Islet precursor cell (in vitro differentiated cells): ENCODE measurements at places on chromosomes 13 and 19.

DNA sequence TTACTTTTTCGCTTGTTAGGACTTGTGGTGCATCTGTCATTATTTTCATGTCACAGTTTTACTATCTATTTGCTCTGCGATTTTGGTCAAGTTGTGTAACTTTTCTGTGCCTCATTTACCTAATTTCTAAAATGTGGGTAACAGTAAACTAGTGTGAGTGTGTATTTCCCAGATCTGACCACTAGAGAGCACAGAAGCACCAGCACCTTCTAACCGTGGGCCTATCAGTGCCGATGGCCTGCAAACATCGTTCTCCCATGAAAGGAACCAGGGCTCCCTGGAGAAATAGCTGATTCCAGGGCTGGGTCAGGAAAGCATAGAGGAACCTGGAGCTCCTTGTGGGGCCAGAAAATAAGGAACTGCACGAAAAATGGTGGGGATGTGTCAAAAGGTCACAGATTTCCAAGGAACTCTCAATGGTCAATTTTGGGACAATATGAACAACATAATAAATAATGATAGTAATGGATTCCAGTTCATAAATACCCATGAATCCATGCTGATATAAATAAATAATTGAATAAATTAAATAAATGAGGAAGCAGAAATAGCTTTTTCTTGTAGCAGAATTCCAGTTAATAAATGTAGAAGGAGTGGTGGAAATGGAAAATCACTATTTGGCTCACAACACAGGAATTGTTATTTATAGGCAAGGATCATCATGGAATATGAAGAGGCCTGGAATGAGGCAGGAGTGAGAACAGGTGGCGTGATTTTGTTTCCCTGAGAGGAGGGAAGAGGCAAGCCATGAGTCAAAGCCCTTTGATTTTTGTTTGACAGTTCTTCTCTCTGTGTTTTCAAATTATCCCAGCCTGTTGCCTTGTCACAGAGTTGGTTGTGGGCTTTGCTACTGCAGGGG lies 31.1 kb downstream of the CEACAM8 start:
- DNase-seq: no peak

DNA sequence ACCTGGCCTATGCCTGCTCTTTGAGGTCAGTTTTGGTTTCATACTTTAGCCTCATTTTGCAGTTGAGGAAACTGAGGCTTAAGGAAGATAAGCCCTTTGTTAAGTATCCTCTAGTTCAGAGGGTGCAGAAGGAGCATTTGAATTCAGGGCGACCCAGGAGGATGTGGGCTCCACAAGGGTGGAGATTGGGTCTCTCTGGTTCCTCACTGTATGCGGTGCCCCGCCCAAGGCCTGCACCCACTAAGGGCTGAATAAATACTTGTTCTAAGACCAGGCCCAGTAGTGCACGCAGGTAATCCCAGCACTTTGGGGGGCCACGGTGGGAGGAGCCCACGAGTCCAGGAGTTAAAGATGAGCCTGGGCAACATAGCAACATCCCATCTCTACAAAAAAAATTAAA lies 768 bp upstream of the SLC44A2 start:
- no peak for DNase-seq

- DNase-seq: peak; percentile 83
These were observed 11.6 kb upstream of the ASF1B start for GRCh38 chr19:14147797-14148605.

DNA sequence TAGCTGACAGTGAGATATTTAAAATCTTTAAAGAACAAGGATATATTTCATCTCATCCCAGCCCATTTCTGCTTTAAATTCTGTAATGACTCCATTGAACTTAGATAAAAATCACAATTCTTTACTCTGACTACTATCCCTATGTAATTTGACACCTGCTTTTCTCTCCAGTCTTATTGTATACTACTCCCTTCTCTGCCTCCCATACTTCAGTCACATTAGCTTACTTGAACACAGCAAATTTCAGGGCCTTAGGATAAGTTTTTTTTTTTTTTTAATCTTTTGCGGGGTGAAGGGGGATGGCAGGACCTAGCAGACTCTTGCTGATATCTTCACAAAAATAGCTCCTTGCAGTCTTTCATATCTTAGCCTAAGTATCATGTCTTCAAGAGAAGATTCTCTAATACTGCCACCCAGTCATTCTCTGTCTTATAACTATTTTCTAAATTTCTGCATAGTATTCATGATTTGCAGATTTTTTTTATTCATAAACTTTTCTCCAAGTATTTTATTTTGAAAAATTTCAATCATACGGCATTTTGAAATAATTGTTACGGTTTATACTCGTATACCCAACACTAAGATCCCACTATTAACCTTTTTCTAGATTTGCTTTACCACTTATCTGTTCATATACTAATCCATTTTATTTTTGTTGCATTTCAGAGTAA lies 151.4 kb downstream of the PCCA start:
- DNase-seq: no peak

DNA sequence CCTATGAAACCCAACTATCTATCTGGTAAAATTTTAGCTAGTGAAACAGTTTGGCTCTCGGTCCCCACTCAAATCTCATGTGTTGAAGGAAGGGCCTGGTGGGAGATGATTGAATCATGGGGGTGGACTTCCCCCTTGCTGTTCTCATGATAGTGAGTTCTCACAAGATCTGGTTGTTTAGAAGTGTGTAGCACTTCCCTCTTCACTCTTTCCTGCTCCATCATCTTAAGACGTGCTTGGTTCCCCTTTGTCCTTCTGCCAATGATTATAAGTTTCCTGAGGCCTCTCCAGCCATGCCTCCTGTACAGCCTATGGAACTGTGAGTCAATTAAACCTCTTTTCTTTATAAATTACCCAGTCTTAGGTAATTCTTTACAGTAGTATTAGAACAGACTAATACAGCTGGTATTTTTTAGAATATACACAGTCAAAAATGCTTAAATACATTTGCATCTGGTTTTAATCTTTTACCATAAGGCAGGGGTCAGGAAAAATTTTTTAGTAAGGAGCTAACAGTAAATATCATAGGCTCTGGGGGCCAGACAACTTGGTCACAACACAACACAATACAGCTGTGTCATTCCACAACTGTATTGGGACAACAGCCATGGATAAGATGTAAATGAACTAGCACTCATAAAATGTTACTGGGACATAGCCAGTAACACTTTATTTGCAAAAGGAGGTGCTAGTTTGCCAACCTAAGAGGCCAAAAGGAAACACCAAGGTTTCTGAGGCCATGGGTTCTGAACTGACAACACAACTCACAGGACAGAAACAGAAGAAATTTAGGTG lies 24.3 kb downstream of the DZIP1 start:
- no peak for DNase-seq

- DNase-seq: peak; percentile 56
These were observed at the start of gene RINL for GRCh38 chr19:38877781-38878574. Gene RINL (minus strand): TSS chr19:38878275. CDS start chr19:38876742, 1,533 bp downstream.

DNA sequence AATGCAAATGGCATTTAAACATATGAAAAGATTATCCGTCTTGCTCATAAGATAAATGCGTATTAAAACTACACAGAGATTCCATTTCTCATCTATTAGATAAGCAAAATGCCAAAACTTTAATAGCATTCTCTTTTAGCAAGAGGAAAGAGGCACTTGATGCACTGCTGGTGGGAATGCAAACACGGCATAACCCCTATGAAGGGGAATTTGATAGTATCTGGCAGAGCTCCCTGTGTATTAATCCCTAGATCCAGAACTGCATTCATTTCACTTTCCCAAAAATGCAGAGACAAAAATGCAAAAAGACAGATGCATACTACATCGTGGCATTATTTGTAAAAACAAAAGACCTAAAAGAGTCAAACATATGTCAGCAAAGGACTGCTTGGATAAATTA lies 193.6 kb upstream of the STARD13 start:
- DNase-seq: no peak

- DNase-seq: no peak
These were observed 22.6 kb downstream of the STARD13 start for GRCh38 chr13:33262997-33263396.

DNA sequence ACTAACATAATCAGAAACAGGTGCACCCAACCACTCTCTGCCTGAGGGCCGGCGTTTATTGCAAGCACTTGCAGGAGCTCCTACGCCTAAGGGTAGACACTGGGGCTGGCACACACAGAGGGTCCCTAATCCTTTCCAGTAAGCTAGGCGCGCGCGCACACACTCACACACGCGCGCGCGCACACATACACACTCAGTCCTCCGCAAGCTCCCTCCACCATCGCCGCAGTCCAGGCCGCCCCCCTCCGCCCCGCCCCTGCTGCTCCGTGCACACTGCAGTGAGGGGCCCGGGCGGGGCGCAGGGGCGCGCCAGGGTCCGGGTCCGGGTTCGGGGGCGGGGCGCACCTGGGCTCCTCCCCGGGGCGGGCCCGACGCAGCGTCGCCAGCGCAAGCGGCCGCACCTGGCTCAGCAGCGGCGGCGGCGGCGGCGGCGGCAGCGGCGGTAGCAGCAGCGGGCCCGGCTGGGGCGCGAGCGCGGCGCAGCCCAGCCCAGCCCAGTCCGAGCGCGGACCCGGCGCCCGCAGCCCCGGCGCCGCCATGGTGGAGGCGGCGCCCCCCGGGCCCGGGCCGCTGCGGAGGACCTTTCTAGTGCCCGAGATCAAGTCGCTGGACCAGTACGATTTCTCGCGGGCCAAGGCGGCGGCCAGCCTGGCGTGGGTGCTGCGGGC lies at the start of gene CAMSAP3:
CAMSAP3 (plus strand) TSS at position 398 of the 668 bp plus-strand sequence; CDS start at position 538, 140 bp downstream.
- peak; percentile 81 for DNase-seq

- DNase-seq: peak; percentile 42
These were observed 10.6 kb upstream of the NFIX start for GRCh38 chr19:12984683-12985048.

DNA sequence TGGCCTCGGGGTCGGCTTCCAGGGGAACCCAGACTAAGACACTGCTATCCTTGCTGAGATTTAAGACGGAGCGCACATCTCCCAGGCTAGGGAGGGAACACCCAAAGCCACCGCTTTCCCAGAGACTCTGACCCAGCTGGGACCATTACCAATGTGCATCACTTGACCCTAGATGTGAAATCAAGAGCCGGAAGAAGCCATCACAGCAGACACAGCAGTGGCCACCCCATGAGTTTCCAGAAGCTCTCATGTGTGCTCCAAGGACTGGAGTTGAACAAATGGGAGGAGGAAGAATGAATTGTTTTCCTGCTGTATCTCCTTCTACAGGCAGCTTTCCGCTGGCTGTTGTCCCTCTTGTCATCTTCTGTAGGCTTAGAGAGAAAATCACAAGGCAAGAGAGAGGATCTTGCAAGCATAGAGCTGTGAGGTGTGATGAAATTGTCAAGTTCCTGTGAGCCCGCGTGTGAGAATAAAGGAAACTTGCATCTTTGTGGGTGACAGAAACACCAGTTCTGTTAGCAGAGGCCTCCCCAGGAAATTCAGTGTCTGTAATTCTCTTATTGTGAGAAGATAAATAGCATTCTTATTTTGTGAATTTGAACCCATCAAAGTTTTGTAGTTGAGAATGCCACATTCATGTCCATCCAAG lies 711.8 kb downstream of the UQCRFS1 start:
- no peak for DNase-seq

DNA sequence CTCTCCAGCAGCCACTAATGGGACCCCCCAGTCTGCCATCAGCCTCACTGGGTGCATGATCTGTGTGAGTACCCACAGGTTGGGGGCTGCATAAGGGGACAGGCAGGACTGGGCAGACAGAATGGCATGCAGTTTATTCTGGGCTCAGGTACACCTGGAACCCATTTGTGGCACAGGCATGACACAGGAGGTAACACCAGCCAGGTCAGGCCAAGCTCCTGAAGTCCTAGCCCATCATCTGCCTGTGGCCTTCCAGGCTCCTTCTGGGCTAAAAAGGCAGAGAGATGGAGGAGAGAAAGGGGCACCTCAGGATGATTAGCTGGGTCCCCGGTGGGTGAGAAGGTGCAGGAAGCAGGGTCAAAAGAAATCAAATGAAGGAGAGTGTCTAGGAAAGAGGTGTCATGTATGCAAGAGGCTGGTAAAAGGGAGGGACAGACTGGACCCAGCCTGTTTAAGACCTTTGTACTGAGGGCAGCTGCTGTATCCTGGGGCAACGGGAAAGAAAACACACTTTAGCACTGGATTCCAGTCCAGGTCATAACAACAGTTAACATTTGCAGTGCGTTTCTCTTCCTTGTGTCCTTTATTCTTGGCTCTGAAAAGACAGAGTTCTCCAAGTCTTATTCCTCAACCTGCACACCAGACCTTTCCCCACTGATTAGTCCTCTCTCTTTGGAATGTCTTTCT lies 20.2 kb upstream of the DGKH start:
- DNase-seq: no peak

- DNase-seq: no peak
These were observed 54.3 kb downstream of the GGACT start for GRCh38 chr13:100534147-100534843.

- no peak for DNase-seq
These were observed 208.9 kb upstream of the TMTC4 start for GRCh38 chr13:100883453-100883852.

GRCh38 chr13:86383561-86383960 lies 584.3 kb upstream of the SLITRK6 start:
- DNase-seq: no peak

DNA sequence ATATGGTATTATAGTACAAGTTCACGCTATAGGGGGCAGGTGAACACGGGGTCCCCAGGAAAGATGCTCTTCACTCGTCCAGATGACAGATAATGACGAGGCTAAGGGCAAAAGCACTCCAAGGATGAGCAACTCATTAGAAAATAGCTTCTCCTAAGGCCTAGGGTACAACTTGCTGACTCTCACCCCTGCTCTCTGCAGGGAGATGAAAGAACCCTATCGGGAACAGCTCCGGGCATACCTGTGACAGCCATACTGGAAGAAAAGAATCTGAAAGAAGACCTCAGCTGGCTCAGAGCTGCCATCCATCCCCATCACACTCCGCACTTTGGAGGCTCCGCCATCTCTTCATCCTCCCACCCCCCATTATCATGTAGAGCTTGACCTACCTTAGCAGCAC lies 17.5 kb upstream of the HSPH1 start:
- DNase-seq: no peak

DNA sequence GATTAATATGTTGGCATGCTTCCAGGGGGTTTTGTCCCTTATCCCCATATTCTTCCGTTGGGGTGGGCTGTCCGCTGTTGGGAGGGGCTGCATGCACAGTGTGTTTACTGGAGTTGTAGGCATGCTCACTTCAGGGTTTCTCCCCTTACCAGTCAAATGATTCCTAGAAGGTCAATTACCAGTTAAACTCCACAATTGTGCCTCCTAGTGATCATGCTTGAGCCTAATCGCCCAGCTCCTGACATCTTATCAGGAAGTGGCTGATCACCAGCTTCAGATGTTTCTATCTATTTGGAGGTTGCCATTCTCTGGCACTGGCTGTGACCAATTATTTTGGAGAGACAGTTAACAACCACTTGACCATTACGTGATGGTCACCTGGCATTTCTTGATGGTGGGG lies 1090.0 kb downstream of the SLITRK5 start:
- no peak for DNase-seq

GRCh38 chr19:10878253-10878652 lies 6.9 kb downstream of the CARM1 start:
- no peak for DNase-seq

GRCh38 chr19:7874076-7874896 lies at the start of gene PRR36:
Gene PRR36 (minus strand): TSS chr19:7874390. CDS start chr19:7873689, 701 bp downstream.
- DNase-seq: peak; percentile 85

DNA sequence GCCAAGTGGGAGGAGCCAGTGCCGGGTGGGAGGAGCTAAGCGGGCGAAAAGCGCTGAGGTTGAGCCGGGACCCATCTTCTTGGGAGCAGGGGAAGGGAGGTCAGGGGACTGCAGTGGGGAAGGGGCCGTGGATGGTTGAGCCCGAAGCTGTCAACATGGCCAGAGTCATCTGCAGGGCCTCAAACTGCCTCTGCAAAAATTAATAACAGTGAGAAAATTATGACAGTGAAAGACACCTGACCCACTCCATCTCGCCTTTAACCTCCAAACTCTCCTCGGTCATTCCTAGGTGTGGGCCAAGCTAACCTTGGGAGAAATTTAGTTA lies 30.1 kb downstream of the ZNF557 start:
- no peak for DNase-seq

- DNase-seq: no peak
These were observed 1.5 kb upstream of the TRAPPC5 start for GRCh38 chr19:7678971-7679751.
